Fibroblast of villous mesenchyme (primary cell): ENCODE measurements at places on chromosomes 2 and 18.

DNA sequence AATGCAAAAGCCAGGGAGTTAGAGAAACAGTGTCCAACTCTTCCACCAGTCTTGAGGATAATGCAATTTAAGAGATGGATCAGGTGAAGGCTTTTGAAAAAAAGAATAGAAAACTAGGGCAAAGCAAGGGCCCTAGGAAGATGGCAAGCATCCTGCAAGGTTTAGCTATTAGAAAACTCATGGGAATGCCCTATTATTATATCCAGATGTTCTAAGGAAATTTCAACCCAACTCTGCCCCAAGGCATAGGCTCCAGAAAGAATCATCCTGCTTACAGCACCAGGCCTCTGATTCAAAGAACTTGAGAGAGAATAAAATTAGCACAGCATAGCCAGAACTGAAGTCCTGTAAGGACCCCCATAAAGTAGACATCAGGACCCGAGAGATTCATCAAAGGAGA lies 68.1 kb downstream of the EN1 start:
- no peak for DNase-seq

- peak; percentile 89 for DNase-seq
Measured at GRCh38 chr18:55401638-55402191, 186.3 kb downstream of the TCF4 start.

GRCh38 chr2:2597712-2598111 lies 266.6 kb upstream of the MYT1L start:
- no peak for DNase-seq

- no peak for DNase-seq
Measured at GRCh38 chr2:19806591-19806990, 95.2 kb downstream of the TTC32 start.

DNA sequence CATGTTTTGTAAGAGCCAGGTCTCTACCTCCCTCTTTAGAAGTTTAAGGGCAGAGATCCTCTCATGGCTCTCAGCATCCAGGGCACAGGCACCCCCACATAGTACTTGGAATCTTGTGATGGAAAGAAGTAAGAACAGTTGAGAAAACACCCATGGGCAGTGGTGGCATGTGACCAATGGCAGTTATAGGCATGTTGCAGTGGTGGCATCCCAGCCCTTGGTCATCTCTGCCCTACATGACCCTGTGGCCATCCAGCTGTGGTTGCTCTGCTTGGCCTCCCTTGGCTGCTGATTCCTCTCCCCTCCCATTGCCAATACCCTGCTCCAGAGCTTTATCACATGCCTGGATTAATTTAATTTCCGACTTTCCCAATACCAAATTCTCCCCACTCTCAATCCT lies 13.3 kb upstream of the MSH2 start:
- DNase-seq: no peak
